ENCODE measurements at places on chromosomes 7 and 10.

- no peak for DNase-seq
Measured at GRCh38 chr10:124206616-124207015, 113.2 kb upstream of the CHST15 start.

- no peak for DNase-seq
Measured at GRCh38 chr10:61830846-61831273, 70.6 kb upstream of the ARID5B start.

DNA sequence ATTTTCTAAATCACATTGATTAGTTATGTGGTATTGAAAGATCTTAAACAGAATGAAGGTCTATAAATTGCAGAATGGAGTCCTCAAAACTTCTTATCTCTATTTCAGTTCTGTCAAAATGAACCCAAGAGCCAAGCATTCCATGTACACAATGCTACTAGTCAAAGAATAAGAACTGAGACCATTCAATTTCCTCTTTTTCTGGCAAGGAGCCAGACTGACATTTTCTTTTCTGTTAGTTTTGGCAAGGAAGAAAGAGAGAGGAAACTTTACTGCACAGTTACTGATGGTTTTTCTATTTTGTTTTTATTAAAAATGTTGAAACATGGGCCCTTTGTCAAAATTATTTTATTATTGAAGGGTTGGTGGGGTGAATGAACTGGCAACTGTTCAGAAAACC lies 181.8 kb upstream of the FERD3L start:
- DNase-seq, result no peak

GRCh38 chr10:86671419-86671818 lies 3.1 kb downstream of the LDB3 start:
- DNase-seq, result no peak

GRCh38 chr7:129123510-129123857 lies 21.0 kb upstream of the TSPAN33 start:
- no peak for DNase-seq

GRCh38 chr7:90181485-90181884 lies 27.2 kb downstream of the STEAP1 start:
- DNase-seq, result no peak
